ENCODE measurements at places on chromosomes 2 and 18.
A peak's percentile ranks its signal among the peaks of the same experiment; 100 is the strongest.

- no peak for DNase-seq
Observed at GRCh38 chr18:31929273-31929672, 13.7 kb downstream of the TRAPPC8 start.

GRCh38 chr2:112690853-112691401 is 29.9 kb upstream of the NT5DC4 start:
- peak; percentile 77 for DNase-seq

DNA sequence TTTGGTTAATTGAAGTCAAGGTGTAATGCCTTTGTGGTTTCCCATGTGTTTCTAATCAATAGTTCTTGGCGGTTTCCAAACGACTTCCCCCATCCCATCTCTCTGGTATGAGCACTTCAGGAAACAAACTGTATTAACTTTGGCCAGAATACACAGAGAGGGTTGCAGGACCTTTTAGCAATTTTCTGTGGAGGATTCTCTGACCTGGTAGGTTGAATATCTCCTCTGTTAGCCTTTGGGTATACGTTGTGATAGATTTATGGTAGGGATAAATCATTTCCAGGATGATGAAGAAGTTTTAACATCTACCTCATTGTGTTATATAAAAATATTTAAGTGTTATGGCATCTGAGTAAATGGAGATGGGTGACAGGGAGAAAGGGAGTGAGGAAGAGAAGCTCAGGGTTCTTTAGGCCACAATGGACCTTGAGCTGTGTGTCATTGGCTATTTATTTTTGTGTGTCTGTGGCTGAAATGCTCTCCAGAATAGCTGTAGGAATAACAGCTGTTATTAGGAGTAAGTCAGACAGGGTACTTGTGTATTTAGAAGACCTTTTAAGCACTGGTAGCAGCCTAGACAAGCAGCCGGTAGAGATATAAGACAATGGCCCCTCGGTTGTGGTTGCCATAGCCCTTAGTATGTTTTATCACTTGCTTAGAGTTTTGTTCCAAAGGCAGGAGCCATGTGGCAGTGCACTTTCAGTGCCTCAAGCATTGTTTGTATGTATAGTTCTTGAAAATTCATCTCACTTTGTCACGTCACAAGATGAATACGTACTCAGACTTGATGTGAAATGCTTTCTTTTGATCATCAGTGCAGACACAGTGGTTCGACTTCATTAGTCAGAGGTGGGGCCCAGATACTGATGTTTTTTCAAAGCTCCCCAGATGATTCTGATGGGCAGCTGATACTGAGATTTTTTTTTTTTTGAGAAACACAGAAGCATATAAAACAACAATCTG is 91.1 kb downstream of the FMNL2 start:
- DNase-seq: no peak

- DNase-seq: no peak
Observed at GRCh38 chr18:76486574-76486973, 8.5 kb downstream of the ZNF516 start.

- no peak for DNase-seq
Observed at GRCh38 chr2:55761526-55761925, 67.9 kb upstream of the PNPT1 start.

GRCh38 chr2:54510916-54511315 is 54.8 kb downstream of the SPTBN1 start:
- DNase-seq: no peak

DNA sequence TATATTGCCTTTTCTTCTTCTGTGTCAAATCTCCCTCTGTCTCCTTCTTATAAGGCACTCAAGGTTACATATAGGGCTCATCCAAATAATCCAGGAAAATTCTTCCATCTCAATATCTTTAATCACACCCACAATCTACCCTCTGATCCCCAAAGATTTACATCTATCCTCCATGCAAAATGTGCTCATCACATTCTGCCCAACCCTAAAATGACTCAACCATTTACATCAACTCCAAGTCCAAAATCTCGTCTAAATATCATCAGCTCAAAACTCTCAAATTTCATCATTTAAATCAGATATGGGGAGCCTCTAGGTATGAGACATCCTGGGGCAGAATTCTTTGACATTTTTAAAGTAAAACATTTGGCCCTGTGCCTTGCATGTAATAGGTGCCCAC is 1349.8 kb downstream of the SUCLG1 start:
- no peak for DNase-seq

- DNase-seq: no peak
Observed at GRCh38 chr2:74540291-74540690, 10.6 kb downstream of the HTRA2 start.

- DNase-seq: peak; percentile 32
Observed at GRCh38 chr18:3998698-3999333, 456.3 kb downstream of the DLGAP1 start.

DNA sequence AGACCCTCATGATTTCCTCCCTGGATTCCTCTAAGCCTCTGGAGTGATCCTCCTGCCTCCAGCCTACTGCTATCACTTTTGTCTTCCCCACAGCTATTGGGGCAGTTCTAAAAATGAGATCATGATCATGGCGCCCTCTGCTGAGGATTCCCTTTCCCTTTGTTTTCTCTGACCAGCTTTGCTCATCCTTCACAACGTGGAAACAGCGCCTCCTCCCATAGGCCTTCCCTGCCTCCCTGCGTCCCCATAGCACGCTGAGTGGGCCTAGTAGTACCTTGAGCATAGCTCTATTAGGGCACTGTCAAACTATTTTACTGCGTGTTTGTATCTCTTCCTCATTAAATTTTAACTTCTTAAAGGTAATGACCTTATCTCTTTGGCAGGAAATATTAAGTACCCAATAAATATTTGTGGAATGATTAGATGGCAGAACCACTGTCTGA is 207.0 kb upstream of the FANCL start:
- DNase-seq: peak; percentile 31

DNA sequence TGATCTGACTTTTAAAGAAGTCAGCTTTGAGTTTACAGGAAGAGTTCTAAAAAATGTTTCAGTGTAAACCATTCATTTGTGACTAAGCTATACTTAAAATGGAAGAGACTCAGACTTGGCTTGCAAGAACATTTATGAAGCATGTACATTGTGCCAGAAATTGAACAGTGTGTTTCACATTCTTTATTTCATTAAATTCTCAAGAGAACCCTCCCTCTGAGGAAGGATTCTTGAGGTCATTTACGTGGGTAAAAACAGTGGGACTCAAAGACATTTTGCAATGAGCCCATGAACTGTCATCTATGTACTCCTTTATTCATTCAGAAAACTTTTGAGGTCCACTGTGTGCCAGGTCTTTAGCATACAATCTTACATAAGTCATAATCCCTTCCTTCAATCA is 143.6 kb upstream of the ZNF521 start:
- no peak for DNase-seq

GRCh38 chr2:128332091-128332634 is 13.5 kb upstream of the HS6ST1 start:
- DNase-seq: no peak

DNA sequence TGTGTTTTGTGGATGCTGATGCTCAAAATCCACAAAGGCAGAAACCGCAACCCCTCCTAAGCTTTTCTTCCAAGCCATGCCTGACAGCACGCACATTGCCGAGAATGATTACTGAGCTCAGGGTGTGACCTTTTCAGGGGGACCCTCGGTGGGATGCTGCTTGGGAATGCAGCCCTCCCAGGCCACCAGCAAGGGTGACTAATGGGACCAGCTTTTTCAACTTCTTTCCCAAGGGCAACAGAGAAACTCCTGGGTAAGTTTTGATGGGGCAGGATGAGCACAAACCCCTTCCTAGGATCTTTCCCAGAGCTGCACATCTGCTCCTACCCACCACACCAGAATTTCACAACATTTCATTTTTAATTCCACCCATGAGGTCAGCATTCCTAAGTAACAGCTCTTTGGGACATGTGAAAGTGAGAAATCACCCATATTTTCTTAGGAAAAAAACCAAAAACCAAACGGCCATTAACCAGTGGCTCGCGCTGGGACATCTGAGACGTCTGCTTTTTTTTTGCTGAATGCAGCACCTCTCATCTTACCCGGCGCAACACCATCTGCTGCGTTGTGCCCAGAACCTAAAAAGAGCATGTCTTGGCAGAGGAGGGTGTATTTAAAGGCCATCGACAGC is 119.0 kb downstream of the ARL4C start:
- DNase-seq: no peak

DNA sequence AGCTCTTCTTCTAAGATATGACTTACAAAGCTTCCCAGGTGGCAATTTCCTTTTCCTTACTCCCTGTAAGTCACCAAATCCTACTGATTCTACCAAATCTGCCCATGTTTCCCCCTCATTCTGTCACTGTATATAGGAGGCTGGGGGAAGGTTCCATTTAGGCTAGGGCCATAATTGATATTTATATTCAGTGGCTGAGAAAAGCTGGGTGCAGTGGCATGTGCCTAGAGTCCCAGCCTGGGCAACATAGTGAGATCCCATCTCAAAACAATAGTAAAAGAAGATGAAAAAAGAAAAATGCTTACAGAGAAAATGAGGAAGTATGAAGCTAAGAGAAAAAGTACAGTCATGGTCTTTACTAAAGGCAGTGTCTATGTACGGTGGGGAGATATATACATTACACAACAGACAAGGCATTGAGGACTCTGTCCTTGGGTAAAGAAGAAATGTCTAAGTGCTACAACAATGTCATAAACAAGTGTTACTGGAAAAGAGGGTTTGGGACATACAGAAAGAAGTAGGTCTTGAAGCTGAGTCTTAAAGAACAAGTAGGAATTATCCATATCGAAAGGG is 4.8 kb downstream of the CWC22 start:
- no peak for DNase-seq

- DNase-seq: no peak
Observed at GRCh38 chr18:33840212-33840593, 262.2 kb downstream of the ASXL3 start.

DNA sequence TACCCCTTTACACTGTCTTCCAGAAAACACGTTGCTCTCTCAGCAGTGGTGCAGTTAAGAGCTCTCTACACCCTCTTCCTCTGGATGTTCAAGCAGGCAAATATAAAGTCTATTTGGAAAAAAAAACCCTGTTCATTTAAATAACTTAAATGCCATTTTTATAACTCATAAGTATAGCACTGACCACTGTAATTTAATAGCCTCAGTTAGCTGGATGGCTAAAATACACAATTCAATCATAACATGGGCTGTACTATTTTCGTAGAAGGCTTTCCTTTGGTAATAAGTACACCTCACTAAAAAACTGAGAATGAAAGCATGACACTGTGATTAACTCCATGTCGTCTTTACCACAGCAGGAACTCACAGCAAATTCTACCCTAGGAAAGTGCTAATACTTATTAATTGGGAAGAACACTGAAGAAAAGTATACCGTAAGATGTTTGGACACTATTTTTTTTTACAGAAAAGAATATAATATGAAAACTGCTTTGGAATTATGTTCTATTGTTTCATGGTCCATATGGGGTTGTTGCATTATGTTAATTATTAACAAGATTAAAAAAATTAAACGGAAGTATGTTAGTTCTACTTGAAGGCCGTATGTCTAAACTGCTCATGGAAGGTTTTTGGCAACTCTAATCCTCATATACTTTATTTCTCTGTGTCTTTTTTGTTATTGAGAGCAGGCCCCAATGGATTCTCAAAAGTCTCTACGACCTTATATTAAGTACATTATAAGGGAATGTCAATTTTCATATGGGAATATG is 269.1 kb downstream of the ZNF385B start:
- DNase-seq: no peak

GRCh38 chr2:43745457-43745856 is 28.4 kb upstream of the DYNC2LI1 start:
- DNase-seq: no peak

- DNase-seq: peak; percentile 32
Observed at GRCh38 chr2:12008425-12009061, 262.1 kb downstream of the LPIN1 start.

DNA sequence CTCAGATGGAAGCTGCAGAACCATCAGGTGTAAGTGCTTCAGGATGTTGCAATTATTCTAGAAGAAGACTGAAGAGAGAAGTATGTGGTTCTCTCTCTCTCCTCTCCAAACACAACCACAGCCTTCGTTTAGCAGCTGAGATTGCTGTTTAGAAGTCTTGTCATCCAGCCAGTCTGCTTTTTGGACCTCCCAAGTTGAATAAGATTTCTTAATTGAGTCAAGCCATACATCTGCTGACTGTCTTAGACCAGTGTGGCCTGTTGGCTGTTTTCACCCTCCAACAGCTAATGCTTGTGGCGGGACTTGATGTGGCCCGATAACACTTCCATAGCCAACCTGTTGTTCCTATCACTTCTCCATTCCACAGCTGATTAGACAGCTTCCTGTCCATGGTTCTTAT is 91.3 kb upstream of the TMEM17 start:
- no peak for DNase-seq

DNA sequence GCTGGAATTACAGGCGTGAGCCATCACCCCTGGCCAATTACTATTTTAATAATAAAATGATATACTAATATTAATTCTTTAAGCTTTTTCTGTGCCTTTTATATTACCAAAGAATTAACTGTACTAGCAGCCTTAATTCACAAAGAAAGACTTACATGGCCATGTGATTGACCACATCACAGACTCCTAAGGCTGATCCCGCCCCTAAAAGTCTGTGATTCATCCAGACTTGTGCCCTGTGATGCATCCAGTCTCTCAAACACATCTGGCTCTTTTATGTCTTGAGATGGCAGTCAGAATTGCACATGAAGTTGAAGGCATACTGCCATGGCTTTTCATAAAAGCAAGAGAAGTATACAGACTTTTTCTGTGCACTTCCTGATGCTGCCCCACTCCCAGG is 91.7 kb downstream of the DTNA start:
- DNase-seq: no peak

GRCh38 chr2:176338395-176338794 is 69.2 kb downstream of the MTX2 start:
- no peak for DNase-seq

DNA sequence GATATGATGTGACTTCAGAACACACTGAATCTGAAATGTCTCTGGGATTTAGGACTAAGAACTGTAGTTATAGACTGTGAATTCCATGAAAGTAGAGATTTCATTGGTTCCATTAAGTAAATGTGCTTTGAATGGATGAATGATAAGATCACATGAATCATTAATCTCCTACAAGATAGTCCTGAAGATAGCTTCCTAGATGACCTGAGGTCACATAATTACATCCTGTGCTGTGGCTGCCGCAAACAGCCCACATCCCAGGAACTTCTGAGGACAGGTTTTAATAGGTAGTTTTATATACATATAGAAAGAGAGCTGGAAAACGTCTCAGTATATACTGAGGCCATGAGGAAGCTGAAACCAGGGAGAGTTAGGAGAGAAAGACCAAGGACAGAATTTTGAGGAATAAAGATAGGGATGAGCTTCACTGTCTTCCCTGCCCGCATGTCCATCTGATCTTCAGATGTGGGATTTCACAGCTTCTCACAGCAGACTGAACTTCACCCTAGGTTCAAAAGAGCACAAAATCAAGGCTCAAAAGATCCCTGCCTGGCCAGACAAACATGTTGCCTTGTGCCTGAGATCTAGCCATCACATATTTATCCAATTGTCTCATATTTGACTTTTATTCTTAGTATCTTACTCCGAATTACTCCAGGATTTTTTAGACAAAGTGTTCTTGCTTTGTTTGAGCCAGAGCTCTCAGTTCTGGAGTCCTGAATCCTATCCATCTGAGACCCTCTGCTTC is 188.2 kb downstream of the IRS1 start:
- no peak for DNase-seq

Data from activated CD4-positive, alpha-beta T cell treated with anti-CD3 and anti-CD28 coated beads, Interleukin-2, Interleukin-4, amounts not matched to agents 100 ng/mL and 50 ng/mL, durations not matched to agents 16 hours and 8 hours (primary cell).